NCI-H1105 (cell line): ENCODE measurements at places on chromosomes 1 and 21.

DNA sequence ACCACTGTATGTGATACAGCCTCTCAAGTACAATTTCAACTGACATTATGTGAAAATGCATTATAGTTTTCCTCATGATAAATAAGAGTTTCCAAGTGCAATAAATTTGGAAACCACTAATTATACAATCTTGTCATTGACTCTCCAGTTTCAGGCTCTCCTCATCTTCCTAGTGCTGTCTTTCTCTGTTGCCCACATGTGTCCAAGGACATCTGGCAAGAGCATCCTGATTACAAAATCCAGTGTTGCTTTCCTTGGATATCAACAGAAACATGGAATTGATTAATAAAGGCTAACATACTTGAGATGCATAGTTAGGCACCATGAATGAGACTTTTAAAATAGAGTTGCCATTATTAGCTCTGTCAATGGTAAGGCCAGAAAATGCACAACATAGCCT is 15.6 kb upstream of the MAP10 start:
- DNase-seq = no peak

- no peak for DNase-seq
Measured at GRCh38 chr1:37415611-37416244, 58.7 kb upstream of the ZC3H12A start.

DNA sequence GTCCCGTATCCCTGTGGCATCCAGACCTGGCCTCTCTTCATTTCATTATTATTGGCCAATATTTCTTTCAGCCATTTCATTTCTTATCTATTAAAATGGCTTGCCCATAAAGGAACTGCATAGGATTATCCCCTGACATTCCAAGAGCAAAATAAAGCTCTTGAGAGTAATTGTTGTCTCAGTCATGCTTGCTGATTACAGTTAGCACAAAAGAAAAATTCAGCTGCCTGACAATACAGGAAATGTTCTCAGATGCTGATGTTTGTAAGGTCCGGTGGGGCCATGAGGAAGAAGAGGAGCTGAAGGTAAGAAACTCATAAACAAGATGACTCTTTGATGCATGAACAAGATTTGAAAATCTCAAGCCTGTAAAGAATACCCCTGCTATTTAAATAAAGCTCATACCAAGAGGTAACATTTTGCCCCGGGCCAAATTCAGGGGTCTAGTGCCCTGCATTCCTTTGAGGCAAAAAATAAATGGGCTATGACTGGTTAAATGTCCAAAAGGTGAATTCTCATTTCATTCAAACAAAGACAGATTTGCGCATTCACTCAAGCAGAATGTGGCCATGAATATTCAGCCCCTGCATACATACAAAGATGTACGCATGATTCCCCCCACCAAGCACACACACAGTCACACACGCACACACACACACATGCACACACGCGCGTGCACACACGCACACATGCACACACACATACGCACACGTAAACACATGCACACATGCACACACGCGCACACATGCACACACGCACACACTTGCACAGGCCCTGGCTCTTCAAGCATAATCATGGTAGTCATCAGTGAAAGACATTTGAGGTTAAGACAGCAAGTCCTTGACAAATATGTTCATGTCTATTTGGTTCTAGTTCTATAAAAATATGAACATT is 44.8 kb downstream of the KCNJ15 start:
- DNase-seq = no peak

DNA sequence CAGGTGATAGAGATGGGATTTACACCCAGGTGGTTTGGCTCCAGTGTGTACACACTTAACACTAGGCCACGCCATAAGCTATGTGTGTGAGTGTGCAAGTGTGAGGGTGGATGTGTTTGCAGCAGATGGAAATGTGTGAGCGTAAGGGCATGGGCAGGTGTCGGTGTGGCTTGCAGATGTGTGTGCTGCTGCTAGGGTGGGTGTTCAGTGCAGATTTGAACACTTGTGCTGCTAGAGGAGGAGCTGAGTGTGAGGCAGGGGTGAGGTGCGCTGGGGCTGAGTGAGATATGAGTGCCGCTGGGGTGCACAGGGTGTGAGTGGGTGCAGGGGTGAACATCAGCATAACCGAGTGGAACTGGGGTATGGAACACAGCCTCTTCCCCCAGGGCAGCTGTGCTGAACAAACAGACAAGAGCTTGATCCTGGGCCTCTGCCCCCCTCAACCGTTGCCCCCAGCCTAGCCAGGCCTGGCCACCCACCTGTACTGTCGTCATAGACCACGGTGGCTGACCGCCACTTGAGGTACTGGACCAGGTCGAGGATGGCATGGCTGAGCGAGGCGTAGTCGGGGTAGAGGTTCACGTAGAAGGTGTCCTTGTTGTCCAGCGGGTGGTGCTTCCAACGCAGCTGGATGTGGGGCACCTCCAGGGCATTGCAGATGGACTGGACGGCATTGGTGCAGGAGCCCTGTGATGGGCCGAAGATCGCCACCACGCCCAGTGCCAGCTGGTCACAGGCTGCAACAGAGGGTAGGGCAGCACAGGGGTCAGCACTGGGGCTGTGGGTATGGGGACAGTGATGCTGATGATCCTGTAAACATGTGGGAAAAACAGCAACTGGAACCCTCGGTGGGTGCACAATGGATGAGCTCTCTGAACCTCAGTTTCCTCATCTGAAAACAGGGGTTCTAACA is 153.9 kb downstream of the GRIK3 start:
- DNase-seq = no peak
